ENCODE measurements at places on chromosomes 7 and 10.

DNA sequence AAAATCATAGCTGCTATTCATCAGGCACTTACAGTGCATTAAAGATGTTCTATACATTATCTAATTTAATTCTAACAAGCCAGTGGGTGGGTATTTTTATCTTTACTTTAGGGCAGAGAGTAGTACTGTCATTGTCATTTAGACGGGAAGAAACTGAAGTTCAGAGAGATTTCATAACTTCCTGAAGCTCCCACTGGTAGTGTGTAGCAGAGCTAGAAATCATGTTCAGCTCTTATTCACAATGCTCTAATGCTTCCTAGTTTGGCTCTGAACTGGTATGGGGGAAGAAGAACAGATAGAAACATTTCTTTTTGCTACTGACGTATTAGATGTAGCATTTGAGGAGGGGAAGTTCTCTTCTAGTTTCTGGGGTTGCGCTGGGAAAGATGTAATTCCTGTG lies 116.7 kb downstream of the CYP26A1 start:
- no peak for DNase-seq

DNA sequence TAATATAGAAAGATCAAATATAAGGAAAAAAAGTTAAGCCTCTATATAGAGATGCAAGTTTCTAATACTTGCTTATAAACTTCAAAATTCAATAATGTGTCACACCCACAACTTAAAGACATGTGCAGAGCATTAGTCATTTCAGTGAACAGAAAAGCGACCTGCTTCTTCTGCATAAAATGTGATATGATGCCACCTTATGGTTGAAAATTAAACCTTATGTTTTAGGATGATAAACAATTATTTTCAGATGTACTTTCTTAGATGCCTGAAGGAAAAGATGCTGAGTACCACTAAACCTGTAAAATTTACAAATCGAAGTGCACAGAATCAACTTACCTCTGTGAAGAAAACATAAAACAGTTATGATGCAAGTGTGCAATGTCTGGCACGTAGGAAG lies 96.0 kb downstream of the MTERF1 start:
- DNase-seq, result peak; percentile 18

GRCh38 chr10:97059872-97060205 lies 125.9 kb downstream of the SLIT1 start:
- DNase-seq, result no peak

DNA sequence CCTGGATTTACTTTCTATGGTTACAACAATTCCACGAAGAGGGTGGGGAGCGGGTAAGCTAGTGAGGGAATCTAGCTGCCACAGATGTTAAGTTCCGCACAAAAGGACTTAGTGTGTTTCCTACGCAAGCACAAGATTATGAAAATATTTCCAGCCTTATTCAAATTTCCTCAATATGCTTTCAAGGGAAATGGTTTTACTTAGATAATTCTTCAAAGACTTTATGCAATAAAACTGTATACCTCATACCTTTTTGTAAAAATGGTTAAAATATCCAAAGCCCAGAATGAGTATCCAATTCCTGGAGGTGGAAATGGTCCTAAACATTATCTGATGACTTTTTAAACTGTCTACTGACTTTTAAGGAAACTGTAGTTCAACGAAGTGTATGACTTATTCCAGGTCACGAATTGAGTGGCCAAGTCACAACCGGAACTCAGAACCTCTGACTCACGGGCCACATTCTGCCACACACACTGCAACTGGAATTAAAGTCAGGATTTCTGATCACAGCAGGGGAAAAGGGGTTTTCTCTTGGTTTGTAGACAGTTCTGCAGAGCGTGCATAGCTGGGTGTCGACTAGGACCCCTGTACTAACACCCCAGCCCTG lies 20.2 kb upstream of the INSIG1 start:
- no peak for DNase-seq

- DNase-seq, result no peak
Measured at GRCh38 chr7:67913604-67914003, 917.0 kb downstream of the TYW1 start.

DNA sequence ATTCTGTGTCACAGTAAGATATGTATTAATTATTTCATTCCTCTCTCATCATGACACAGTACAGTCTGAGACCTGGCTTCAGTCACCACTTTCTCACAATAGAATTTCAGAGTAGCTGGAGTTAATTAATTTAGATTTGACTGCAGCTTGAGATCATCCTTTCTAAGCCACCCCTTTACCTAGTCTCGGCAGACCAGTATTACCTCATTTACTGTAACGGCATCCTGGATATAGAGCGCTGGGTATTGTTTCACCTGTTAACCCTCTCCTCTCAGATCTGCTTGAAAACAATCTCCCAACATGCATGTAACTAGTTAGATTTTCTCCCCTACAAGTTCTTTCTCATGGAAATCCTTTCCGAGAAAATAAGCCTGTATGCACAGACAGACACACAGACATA lies 1057.5 kb downstream of the GATA3 start:
- DNase-seq, result peak; percentile 73

- DNase-seq, result no peak
Measured at GRCh38 chr7:7526006-7526405, 9.7 kb downstream of the COL28A1 start.

GRCh38 chr7:107690611-107691010 lies 30.0 kb downstream of the SLC26A4 start:
- no peak for DNase-seq

DNA sequence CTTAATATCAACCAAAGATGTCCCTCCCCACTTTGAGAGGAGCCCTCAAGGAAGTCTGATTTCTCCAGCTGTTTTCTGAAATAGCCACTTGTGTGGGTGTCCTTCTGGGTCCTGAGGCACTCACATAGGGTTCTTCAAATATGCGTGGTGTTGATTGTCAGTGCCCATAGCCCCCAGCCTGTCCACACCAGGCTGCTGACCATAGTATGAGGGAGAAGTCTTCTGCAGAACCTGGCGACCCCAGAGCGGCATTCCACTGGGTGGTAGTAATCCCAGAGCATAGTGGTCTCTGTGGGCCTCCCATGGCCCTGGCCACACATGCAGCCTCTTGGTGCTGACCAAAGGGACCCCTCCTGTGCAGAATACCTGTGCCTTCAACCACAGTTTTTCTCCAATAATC lies 82.7 kb upstream of the MACROH2A2 start:
- DNase-seq, result no peak

GRCh38 chr7:32937344-32938174 lies 19.7 kb upstream of the FKBP9 start:
- no peak for DNase-seq

- DNase-seq, result no peak
Measured at GRCh38 chr7:127798023-127798422, 146.0 kb downstream of the SND1 start.

GRCh38 chr10:69421611-69422308 lies 5.0 kb upstream of the TACR2 start:
- no peak for DNase-seq

- DNase-seq, result no peak
Measured at GRCh38 chr10:52870562-52870961, 98.0 kb upstream of the MBL2 start.

DNA sequence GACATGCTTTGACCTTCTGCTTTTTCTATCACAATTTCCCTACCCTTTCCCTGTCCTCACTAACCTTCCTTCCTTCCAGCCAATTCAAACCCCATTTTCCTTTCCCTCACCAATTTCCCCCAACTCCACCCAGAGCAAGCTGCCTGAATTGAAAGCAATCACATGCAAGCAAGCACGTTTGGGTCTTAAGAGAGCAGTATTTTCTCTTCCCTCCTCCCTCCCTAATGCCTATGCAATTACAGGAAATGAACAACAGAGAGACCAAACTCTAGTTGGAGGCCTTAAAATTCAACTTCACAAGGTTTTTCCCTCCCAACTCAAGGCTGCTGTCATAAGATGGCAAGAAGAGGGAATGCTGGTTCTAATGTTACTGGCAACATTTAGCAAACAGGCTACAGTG lies 117.2 kb downstream of the MYOF start:
- DNase-seq, result no peak

DNA sequence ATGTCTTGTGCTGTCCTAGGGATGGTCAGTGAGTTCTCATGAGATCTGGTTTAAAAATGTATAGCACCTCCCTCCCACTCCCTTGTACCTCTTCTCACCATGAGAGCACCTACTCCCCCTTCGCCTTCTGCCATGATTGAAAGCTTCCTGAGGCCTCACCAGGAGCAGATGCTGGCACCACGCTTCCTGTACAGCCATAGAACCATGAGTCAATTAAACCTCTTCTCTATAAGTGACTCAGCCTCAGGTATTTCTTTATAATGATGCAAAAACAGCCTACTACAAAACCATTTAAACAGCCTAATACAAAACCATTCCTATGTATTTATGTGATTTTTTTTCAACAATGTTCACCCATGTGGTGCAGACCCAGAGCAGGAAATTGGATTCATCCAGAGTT lies 32.0 kb downstream of the KDM7A start:
- DNase-seq, result no peak

DNA sequence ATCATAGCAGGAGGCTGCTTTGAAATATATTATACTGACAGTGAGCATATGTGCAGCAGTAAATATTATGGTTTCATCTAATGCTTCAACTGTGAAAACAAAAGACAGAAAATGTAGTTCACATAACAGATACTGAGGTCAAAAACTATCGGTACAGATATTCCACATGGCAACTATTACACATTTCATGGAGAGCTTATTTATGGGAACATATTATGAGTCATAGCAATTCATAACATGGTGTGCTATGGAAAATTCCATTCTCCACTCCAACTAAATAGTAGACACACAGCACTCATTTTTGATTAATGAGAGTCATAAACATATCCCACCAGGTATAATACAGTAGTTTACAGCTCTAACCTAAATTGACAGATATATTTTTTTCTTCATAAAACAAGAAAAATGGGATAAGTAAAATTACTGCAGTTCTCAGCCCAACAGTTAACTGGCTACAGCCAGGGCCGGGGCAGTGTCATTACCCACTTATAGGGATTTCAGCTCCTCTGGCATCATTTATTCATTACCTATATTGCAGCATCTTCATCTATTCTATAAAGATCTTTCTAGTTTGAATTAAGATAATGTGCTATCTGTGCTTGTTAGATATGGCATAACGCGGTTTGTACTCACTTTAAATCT lies 475.6 kb upstream of the KLF6 start:
- no peak for DNase-seq

- no peak for DNase-seq
Measured at GRCh38 chr10:79170226-79170752, 101.5 kb downstream of the ZMIZ1 start.

- no peak for DNase-seq
Measured at GRCh38 chr10:31728698-31729224, 199.9 kb downstream of the ARHGAP12 start.

DNA sequence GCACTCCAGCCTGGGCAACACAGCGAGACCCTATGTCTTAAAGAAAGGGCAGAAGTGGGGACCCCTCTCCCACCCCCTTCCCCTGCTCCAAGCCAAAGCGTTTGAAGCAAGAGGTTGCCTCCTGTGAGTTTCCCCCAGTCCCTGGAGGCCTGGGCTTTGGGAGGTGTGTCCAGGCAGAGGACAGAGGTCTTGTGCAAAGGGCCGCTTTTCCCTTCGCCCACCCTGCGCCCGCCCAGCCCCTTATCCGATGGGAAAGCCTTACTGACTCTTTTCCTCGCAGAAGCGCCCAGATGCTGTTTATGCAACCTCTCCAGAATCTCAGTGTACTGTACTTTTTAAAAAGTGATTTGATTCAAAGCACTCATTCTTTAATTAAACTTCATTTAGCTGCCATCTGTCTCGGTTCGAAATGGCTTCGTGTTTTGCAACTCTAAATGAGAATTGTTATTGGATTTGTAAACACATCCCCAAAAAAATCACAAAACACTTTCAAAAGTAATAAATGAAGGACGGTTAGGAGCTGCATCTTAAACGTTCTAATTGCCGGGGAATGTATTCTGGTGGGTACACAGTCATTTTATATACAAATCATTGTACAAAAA lies 50.5 kb upstream of the GTF2I start:
- no peak for DNase-seq

DNA sequence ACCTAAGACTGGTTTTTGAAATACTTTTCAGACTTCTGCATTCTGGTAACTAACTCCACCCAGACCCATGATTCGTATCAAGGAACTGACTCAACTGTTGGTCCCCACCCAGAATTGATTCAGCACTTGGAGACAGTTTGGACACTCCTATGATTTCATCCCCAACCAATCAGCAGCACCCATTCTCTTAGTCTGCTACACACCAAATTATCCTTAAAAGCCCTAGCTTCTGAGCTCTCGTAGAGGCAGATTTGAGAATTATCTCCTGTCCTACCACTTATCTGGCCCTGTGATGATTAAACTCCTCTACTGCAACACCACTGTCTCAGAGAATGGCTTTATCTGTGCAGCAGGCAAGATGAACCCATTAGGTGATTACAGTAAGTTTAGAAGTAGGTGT lies 7.7 kb upstream of the GSTO1 start:
- no peak for DNase-seq

GRCh38 chr7:50721160-50721559 lies 61.5 kb downstream of the GRB10 start:
- no peak for DNase-seq

- DNase-seq, result no peak
Measured at GRCh38 chr10:124227055-124227975, 133.9 kb upstream of the CHST15 start.

DNA sequence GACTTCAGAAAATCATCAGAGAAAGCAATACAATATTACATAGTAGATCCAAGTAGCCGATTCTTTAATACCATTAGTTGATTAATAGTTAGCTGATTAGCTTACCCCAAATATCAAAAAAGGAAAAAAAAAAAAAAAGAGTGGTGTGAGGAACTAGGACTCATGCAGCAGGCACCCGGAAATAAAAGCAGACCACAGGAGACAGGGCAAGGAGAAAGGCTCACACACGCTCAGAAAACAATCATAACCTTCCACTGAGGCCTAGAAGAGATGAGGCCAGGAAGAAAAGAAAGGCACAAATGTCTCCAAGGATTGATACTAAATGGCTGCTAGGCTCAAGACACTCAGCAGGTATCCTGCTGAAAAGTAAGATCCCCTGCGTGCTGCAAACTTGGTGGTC lies 25.9 kb downstream of the TRDMT1 start:
- no peak for DNase-seq

DNA sequence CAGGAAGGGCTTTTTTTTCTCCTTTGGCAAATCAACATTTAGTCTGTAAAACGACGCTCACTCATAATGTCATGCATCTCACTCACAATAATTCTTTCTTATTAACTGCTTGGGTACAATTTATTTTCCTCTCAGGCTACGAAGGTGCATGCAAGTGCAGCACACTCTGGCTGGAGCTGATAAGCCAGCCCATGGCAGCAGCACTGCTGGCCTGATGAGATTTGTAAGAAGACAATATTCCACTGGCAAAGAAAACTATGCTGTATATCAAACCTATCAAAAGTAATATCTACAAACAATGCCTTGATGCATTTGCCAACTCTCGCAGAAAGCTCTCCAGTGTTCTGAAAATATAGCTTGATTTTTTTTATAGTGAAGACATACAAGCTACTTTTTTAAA lies 170.0 kb upstream of the PHF14 start:
- DNase-seq, result no peak

DNA sequence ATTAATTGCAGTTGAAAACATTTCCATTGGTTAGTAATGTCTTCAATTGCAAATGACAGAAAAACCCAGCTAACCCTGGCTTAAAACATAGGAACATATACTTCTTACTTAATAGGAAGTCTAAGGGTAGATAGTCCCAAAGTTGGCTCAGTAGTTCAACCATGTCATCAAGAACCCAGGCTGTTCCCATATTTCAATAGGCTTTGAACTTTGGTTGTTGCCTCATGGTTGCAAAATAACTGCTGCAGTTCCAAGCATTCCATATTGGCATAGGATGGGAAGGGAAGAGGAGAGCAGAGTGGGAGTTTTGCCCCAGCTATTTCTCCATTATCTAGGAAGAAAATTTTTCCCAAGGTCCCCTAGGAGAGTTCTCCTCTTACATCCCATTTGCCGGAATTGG lies 81.4 kb upstream of the EEPD1 start:
- DNase-seq, result no peak

GRCh38 chr10:122738031-122738430 lies 38.4 kb upstream of the C10orf120 start:
- no peak for DNase-seq

Data from SK-N-DZ (cell line).